NCI-H1092 (cell line): ENCODE measurements at places on chromosomes 13 and 19.
A peak's percentile ranks its signal among the peaks of the same experiment; 100 is the strongest.

GRCh38 chr13:32316501-32316900, 1.2 kb downstream of the BRCA2 start:
- no peak for DNase-seq

- DNase-seq, result no peak
Observed at GRCh38 chr19:33683881-33684537, 62.3 kb downstream of the CHST8 start.

DNA sequence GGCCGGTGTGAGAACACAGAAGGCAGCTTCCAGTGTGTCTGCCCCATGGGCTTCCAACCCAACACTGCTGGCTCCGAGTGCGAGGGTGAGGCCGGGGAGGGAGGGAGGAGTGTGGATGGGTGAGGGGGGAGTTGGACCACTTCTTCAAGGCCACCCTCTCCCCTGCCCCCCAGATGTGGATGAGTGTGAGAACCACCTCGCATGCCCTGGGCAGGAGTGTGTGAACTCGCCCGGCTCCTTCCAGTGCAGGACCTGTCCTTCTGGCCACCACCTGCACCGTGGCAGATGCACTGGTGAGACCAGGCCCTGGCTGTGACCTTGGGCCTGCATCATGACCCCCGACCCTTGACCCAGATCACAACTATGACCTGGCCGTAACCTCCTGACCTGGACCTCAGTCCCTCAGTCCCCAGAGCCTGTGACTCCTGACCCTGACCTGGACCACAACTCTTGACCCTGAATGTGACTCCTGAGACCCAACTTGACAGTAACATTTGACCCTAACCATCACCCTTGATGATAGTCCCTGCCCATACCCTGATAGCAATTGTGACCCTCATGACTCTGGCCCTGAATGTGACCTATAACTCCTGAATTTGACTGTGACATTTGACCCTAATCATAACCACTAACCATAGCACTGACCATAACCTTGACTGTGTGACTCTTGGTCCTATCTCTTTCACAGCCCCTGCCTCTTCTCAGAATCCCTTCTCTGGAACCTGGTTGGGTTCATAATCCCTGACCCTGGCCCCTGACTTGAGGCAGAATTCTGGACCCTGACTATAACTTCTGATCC, 10.9 kb downstream of the LTBP4 start:
- DNase-seq, result no peak

- no peak for DNase-seq
Observed at GRCh38 chr19:45753548-45753947, 15.5 kb downstream of the SIX5 start.

DNA sequence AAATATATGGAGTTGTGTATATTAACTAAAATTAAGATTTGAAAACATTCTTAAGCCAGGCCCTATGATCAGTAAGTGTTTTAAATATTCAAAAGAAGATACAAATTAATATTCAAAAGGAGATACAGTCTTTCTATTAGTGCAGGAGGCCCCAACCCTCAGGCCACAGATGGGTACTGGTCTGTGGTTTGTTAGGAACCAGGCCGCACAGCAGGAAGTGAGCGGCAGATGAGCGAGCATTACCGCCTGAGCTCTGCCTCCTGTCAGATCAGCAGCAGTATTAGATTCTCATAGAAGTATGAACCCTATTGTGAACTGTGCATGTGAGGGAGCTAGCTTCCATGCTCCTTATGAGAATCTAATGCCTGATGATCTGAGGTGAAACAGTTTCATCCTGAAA, 232.9 kb downstream of the FOXO1 start:
- no peak for DNase-seq

DNA sequence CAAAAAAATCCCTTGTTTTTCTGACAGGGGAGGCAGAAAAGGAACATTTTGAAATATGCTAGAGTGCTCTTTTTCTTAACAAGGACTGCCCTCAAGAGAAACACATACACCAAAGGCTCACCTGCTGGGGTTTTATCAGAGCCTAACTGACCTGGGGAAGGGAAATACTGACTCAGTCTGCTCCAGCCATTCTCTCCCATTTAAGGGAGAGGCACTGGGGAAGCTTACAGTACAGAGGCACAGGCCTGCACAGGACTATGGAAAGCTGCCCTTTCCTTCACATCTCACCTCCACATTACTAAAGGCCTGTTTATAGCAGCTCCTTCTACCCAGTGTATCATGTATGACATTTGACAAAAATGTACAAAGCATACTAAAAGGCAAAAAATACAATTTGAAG, 30.3 kb downstream of the TNFRSF19 start:
- DNase-seq, result no peak

DNA sequence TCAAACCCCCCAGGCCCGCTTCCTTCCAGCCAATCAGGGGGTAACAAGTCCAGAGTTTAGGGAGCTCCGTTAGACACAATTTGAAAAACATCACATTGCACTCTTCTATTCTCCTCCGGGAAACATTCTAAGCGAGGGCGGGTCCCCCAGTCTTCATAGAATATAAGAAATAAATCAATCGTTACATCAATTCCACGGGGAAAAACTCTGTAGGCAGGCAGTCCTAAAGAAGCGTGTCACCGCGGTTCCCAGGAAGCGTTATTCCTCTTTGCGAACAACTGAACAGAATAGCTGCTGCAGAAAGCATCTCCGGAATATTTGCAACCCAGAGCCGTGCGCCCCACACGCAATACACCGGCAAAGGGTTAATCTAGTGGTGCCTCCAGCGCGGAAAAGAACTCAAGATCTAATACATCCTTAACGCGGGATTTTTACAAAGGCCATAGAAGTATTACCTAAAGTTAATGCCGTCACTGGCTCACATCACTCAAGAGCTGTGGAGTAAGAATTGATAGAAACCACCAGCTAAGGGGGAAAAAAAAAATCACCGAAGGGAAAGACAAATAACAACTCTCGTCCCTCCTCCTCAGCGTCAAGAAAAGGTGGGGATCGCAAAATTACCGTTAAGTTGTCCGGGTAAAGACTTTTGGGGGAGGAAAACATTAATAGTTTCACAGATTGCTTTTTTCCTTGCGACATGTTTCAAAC, 65.1 kb downstream of the KCNRG start:
- DNase-seq, result peak; percentile 7

DNA sequence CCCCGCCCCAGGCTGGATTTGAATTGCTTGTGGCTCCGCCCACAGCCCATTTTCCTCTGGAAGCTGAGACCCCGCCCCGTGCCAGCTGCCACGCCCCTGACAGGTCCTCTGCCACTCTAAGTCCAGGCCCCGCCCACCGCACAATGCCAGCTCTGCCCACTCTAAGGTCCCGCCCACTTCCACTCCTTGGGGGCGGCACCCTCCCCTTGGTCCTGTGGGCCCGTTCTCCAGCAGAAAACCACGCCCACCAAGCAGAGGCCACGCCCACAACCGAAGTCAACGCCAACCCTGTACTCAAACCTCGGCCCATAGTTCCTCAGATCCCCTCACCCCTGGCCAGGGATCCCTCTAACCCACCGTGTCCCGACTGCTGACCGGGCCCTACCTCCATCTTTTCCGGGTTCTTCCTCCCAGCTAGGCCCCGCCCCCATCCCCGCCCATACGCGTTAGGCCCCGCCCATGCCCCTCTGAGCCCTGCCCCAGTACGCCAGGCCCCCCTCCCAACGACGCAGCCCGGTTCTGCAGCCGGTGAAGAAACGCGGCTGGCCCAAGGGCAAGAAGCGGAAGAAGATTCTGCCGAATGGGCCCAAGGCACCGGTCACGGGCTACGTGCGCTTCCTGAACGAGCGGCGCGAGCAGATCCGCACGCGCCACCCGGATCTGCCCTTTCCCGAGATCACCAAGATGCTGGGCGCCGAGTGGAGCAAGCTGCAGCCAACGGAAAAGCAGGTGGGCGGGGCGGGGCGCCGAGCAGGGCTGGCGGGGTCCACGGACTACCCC, 1.3 kb downstream of the HMG20B start:
- DNase-seq, result peak; percentile 75

GRCh38 chr19:31377736-31378135, 28.5 kb upstream of the TSHZ3 start:
- DNase-seq, result no peak

GRCh38 chr13:34464011-34464410, 478.1 kb upstream of the NBEA start:
- no peak for DNase-seq

DNA sequence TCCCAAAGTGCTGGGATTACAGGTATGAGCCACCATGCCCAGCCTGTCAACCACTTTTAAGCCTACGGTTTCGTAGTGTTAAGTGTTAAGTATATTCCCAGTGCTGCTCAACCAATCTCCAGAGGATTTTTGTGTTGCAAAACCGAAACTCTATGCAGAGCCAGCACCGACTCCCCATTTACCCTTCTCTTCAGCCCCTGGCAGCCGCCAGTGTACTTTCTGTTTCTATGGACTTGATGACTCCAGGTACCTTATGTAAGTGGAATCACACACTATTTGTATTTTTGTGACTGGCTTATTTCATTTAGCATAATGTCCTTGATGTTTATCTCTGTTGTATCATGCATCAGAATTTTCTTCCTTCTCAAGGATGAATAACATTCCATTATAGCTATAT, 1.1 kb downstream of the SULT2A1 start:
- DNase-seq, result no peak

DNA sequence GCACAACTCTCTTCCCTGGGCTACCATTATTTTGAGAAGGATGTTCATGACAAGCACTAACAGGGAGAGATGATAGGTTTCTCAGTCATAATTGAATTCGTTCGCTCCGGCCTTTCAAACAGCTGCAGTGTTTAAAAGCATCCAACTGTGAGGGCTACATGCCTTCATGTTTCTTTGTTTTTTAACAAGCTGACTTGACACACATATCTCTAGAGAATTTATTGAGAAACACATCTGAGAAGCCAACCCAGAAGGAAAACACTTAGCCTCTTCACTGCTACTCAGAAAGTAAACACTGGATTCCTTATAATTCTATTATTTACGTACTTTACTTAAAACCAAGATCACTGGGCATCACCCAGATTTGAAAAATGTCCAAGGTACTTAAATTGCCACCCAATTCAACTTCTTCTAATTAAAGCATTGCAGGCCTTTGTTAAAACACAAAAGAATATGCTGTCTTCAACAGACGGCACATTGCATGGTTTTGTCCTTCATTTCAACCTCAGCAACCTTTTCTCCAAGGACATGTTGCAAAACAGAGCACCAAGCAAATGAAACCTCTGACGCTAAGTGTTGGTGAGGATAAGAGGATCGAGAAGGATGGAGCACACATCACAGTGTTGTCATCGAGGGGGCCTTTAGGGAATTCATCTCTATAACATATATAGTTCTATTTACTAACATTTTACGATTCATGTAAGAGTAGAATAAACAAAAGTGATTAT, 75.8 kb downstream of the TBC1D4 start:
- no peak for DNase-seq

DNA sequence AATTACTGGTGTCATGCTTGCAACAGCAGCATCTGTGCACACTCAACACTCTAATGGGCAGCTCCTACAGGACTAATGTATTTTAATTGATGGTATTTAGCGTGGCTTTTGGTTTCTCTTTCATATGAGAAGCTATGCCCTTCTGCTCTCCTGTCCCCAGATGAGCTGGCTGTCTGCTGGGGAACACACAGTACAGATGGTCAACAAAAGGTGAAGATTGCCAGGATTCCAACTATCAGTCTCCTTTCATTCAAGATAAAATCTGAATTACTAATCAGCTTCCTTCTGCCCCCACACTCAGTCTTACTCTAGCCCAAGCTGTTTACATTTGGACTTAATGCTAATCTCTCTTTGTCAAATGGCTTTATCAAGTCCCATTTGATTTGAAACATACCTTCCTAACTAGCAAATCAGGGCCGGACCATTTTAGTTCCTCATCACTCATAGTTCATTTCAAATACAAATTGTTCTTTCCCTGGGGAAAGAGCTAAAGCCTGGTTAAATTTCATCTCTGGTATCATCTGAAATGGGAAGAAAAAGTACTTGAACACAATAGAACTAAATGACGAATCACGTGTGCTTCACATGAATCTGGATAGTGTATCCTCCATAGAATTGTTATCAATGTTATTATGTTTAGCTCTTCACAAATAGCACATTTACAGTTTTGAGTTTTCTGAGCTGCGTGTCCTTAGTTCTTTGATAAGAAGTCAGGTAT, 988.0 kb downstream of the PCDH17 start:
- peak; percentile 36 for DNase-seq

- DNase-seq, result no peak
Observed at GRCh38 chr19:41194157-41194552, 1.1 kb downstream of the CYP2S1 start.

DNA sequence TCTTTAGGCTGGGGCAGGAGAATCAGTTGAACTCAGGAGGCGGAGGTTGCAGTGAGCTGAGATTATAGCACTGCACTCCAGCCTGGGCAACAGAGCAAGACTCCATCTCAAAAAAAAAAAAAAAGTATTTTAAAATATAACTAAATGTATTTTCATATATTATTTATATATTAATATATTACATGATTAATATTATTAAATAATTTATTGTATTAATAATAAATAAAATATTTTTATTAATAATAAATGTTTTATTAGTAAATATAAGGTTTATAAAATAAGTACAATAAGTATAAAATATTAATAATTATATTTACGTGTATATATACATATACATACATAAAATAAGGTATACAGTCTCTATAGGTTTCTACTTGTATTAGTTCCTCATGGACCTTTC, 56.8 kb downstream of the SKA3 start:
- no peak for DNase-seq

- DNase-seq, result no peak
Observed at GRCh38 chr19:35484252-35485036, 5.8 kb downstream of the KRTDAP start.

DNA sequence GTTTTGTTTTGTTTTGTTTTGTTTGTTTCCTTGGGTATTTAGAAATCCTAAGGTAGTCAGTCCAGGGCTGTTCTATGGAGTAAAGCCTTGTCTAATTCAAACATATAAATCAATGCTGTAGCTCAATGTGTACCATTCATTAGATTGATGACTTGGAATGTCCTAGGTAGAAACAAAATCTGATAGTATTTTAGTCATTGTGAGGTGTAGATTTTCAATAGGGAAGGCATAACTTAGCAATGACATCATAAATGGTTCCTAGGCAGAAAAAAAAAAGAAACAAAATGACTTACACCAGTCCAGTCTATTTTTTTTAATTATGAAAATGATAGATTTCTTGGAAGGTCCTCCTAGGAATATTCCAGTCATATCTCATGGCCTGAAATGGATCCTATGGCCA, 189.9 kb downstream of the SPRY2 start:
- no peak for DNase-seq

- DNase-seq, result no peak
Observed at GRCh38 chr19:32203161-32203560, 142.2 kb upstream of the ZNF507 start.

DNA sequence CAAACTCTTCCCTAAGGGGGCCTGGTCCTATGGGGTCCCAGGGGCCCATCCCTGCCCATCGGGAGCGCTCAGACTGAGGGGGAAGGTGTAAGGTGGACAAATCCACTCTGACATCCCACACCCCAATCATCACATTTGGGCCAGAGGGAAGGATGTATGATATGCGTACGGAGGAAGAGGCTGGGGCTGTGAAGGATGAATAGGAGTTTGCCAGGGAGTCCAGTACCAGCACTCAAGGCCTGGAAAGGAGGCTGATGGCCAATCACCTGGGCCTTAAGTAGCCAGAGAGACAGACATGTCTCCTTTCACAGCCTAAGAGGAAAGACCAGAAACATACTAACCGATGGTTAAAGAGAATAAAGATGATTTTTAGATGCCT, 14.9 kb downstream of the TJP3 start:
- DNase-seq, result no peak

- no peak for DNase-seq
Observed at GRCh38 chr13:100523981-100524386, 64.6 kb downstream of the GGACT start.
